AG08395 (cell line): ENCODE measurements at places on chromosomes 5 and 9.

DNA sequence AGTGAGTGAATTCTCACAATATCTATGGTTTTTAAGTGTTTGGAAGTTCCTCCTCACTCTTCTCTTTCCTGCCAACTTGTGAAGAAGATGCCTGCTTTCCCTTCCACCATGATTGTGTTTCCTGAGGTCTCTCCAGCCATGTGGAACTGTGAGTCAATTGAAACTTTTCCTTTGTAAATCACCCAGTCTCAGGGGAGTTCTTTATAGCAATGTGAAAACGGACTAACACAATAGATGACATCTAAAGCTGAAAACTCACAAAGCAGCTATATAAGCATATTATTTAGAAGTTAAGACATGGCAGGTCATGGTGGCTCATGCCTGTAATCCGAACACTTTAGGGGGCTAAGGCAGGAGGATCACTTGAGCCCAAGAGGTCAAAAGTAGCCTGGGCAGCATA lies 130.2 kb downstream of the ARRDC3 start:
- DNase-seq = no peak

GRCh38 chr9:106620866-106621265 lies 242.1 kb upstream of the ZNF462 start:
- no peak for DNase-seq

GRCh38 chr9:129709438-129710168 lies 43.2 kb downstream of the PTGES start:
- DNase-seq = no peak

DNA sequence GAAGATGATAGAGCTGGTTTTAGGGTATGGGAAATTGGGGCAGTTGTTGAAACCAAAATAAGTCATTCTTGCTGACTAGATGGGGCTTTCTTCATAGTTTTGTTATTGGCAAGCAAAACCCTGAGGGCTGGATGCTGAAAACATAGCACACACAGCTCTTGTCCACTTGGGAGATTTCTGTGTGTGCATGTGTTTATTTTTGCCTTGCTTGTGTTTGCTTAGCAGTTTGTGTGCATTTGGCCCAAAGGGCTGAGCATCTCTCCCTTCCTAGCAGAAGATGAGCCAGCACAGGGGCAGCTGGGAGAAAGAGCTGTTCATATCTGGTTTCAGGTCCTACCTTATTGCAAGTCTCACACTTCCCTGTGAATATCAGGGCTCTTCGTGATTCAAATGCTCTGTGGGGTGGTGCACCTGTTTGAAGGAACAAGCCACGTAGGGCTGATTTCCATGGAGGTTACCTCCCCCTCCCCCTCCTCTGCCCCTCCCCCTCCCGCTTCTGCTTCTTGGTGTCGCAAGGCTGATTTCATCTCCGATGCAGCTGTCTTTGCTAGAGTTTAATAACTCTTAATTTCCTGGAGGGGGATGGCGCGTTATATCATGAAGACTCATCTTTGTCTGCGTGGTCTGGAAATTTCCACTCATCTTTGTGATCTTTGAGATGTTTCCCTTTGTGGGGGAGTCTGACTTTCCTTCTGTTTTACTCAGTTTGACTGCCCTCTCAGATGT lies 296.5 kb downstream of the ARHGAP26 start:
- DNase-seq = no peak

DNA sequence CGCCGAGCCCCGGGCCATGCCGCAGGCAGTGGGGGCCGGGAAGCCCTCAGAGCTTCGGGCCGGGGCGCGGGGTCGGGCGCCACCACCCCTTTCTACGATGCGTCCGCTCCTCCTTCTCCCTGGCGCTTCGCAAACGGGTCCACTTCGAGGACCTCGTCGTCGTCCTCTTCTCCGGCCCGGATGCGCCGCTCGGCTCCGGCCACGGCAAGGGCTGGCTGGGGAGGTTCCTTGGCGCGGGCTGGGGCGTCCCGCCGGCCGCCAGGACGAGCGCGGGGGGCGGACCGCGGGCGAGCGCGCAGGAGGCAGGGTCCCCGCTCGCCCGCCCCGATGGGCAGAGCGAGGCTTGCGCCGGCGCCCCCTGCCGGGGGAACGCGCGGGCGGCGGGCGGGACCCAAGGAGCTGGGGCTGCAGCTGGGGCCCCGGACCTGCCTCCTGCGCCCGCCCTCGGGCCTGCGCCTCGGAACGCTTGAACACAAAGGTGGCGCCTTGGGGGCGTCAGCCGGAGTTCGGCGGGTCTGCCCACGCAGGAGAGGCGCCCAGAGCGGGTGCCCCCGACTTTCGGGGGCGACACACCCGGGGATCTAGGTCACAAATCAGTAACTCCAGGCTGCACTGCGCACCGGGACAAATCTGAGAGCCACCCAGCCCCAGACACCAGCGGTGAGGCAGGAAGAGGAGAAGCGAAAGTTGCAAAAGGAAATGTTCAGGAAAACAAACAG lies at the start of gene ROR2:
Gene ROR2, minus strand, starts transcription at position 283 of the 719 bp plus-strand sequence.
- peak; percentile 50 for DNase-seq

GRCh38 chr5:99621772-99622681 lies 693.2 kb upstream of the CHD1 start:
- no peak for DNase-seq

DNA sequence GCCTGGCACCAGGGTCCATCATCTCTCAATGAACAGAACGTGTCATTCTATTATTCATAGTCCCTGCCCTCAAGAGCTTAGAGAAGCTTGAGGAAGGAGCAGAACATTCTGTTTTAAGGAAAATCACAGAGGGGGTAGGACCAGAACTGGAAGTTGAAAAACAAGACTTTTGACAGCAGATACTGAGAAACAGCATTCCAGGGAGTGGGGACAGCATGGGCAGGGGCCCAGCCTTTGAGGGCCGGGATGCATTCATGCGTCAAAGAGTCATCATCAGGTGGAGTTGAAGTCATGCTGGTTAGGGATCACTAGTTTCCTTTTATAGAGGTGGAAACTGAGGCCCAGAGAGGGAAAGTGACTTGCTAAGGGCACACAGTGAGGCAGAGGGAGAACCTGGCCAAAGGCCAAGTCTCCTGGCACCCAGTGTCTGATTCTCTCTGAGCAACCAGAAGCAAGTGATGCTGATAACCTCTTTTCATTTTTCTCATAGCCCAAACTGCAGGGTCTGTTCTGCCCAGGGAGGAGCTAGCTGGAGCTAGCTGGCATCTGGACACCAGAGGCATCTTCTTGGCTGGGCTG lies 41.5 kb upstream of the STXBP1 start:
- no peak for DNase-seq

DNA sequence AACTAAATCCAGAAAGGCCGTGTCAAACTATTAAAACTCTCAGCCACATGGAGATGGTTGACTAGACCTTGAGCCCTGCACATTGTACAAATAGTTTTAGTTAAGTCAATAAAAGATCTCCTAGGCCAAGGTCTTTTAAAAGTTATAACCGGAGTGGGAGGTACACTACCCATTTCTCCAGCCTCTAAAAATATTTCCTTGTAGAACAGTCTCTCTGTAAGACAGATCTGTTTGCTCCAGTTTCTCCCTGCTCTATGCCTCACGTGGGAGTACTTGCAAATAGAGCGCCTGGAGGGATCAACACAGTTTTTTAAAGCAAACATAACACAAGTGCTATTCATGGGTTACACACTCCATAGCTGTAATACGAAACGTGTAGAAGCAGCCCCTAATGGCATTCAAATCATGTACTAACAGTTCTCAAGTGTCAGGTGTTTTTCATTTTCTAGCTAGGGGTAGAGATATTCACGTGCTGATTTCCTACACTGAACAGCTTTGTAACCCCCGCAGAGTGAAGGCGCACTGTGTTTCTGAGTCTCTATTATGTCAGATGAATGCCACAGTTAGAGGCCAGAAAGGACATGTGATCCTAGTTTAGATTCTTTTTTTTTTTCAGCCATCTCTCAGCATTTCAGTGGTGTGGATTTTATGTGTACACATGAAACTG lies 703.4 kb upstream of the GRAMD2B start:
- DNase-seq = no peak
